ENCODE measurements at places on chromosomes 2 and 18.

- DNase-seq = peak; percentile 84
These were observed 250.2 kb downstream of the LRRTM1 start for GRCh38 chr2:80054346-80054675.

GRCh38 chr2:11562011-11562410, 28.2 kb downstream of the GREB1 start:
- peak; percentile 42 for DNase-seq

- no peak for DNase-seq
These were observed 66.7 kb downstream of the PDE1A start for GRCh38 chr2:182359990-182360662.

GRCh38 chr2:15818318-15818753, 122.0 kb upstream of the MYCN start:
- no peak for DNase-seq

DNA sequence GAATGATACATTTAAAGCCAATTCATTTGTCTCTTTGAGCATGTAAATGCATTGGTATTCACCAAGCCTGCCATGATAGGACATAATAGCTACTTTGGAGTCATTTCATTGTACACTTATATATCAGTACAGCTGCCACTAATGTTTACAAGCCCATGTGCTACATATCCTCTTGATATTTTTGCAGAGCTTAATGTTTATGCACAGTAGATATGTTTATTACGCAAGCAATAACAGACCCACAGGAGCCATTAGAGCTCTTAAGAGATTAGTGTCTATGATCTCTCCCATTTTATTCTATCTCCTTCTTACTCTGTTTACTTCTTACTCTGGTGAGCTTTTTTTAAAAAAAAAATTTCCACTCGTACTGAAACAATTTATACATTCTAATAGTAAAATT, 1132.1 kb upstream of the ZEB2 start:
- DNase-seq = no peak

GRCh38 chr2:127664895-127665225, 10.5 kb downstream of the LIMS2 start:
- DNase-seq = no peak
